ENCODE measurements at places on chromosomes 16 and 17.

- DNase-seq: no peak
Measured at GRCh38 chr17:38693700-38694329, 11.3 kb upstream of the MLLT6 start.

- no peak for DNase-seq
Measured at GRCh38 chr17:16989230-16989952, 17.5 kb upstream of the TNFRSF13B start.

DNA sequence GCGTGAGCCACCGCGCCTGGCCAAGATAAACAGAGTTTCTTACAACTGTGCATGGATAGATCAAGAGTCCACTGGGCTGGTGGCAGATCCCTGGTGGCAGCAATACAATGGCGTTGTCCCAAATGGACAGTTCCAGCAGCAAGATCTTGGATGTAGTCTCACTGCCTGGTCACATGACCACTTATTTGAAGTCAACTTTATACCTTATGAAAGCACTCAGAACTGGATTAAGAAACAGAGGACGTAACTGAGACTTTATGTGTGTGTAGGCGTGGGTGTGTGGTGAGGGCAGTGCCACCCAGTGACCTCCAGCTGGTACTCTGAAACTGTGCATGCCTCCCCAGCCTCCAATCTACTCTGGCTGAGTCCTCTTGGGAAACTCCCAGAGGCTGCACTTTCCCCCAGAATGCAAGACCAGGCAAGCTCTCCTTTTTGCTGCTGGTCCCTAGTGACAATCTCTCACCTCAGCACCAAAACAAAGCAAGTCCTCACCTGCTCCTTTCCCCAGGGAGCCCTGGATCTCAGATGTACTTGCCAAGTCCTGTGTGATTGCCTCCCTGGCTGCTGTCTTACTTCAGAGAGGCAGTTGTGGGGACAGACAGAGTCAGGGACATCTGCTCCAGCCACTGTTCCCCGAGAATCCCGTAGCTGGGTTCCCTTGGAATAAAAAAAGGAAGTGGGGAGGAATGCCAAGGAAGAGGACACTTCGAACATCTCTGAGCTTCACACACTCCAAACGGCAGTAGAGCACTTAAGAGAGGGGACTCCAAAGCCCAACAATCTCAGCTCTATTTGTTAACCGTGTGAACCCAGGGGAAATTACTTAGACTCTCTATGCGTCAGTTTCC lies 11.7 kb upstream of the ST6GALNAC2 start:
- no peak for DNase-seq

DNA sequence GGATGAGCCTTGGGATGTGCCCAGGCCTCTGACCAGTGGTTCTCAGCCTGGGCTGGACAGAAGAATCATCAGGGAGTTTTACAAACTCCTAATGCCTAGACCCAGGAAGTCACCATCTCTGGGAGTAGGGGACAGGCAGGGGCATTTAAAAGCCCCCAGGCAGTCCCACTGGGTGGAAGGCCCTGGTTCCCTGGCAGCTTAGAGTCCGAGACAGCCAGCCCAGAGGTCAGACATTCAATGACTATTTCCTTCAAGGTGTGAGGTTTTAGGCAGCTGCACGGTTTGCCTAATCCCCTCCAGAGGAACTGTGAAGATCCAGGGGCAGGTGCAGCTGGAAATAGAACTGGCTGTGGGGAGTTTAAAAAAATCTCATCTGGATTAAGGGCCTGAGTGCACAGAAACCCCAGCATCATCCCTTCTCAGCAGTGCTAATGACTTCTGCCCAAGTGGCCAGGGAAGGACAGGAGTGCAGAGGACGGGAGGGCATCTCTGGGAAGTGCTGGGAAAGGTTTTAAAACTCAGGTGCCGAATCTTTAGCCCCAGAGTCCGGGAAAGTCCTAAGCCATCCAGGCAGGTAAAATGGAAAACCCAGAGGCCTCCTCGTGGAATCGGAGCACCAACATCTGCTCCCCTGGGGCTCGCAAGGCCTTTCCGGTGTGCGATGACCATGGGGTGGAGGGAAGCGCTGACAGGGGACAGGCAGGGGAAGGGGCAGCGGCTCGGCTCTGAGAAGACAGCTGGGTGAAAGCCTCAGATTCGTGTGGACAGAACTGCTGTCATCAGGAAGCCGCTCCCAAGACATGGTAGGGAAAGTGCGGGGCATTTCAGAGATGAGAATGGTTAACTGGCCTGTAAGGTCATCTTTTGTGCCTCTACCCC lies 1.5 kb upstream of the LGALS3BP start:
- DNase-seq: no peak

- DNase-seq: no peak
Measured at GRCh38 chr16:24887472-24887871, 41.7 kb downstream of the SLC5A11 start.

- DNase-seq: no peak
Measured at GRCh38 chr17:58918072-58918471, 162.4 kb downstream of the PPM1E start.

GRCh38 chr17:60720763-60721531 lies 43.3 kb downstream of the BCAS3 start:
- no peak for DNase-seq

GRCh38 chr16:23830276-23830675 lies 5.5 kb upstream of the PRKCB start:
- no peak for DNase-seq

Measured in activated CD4-positive, CD25-positive, alpha-beta regulatory T cell (primary cell).